ENCODE measurements at places on chromosomes 1 and 21. TPM values are rescaled to one million over a fixed set of nuclear protein-coding genes. Genes with fewer than 3 reads are reported as not detected.

Gene RORC
- 10.3 TPM for total RNA-seq

Gene C1QB
- 96.2 TPM for total RNA-seq

Gene KIAA1614
- total RNA-seq: 9.1 TPM

Gene CLCA1
- 0.05 TPM for total RNA-seq

DNA sequence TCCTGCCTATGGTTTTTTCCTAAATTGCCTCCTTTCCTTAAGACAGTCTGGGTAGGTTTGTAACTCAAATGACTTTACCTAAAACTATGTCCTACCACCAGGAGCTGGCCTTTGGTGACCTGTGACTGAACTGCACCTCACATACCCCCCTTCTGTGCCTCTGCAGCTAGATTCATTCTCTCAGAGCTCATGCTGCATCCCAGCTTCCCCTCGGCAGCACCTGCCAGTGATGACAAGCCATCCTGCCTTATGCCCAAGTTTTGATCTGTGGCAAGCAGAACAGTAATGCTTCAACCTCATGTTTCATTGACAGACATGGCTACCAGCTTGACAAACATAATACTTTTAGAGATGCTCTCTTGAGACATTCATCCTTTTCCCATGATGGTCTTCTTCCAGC is 141.9 kb downstream of the TSEN15 start:
- no peak overlapping the region for H3K4me3 ChIP-seq
- peak overlapping the region; percentile 65 for H3K27ac ChIP-seq
- no peaks in the 10 kb centered on the region for H3K27me3 ChIP-seq
- peaks cover 28% of the 10 kb centered on the region for H3K4me1 ChIP-seq
- DNase-seq: peak; percentile 69
- H3K36me3 ChIP-seq: no peaks in the 10 kb centered on the region

- no peak overlapping the region for H3K4me3 ChIP-seq
- peaks cover 6% of the 10 kb centered on the region for H3K4me1 ChIP-seq
- H3K36me3 ChIP-seq: no peaks in the 10 kb centered on the region
- no peaks in the 10 kb centered on the region for H3K27me3 ChIP-seq
Observed at GRCh38 chr1:228876187-228876586, 140.9 kb downstream of the RHOU start.

- no peak for DNase-seq
- no peak overlapping the region for H3K27ac ChIP-seq
- no peak overlapping the region for H3K4me3 ChIP-seq
- H3K27me3 ChIP-seq: peaks cover 52% of the 10 kb centered on the region
- no peaks in the 10 kb centered on the region for H3K4me1 ChIP-seq
- H3K36me3 ChIP-seq: no peaks in the 10 kb centered on the region
Observed at GRCh38 chr1:38037221-38037939, 9.2 kb downstream of the POU3F1 start.

- peak overlapping the region; percentile 85 for H3K4me3 ChIP-seq
- H3K36me3 ChIP-seq: peaks cover 5% of the 10 kb centered on the region
- peak overlapping the region; percentile 96 for H3K27ac ChIP-seq
- DNase-seq: no peak
- H3K4me1 ChIP-seq: peaks cover 76% of the 10 kb centered on the region
Observed at GRCh38 chr1:185315445-185316071, 1.5 kb downstream of the IVNS1ABP start.

GRCh38 chr21:25402134-25402961 is 204.9 kb downstream of the MRPL39 start:
- H3K4me1 ChIP-seq: no peaks in the 10 kb centered on the region
- H3K4me3 ChIP-seq: no peak overlapping the region
- no peaks in the 10 kb centered on the region for H3K36me3 ChIP-seq
- DNase-seq: no peak

DNA sequence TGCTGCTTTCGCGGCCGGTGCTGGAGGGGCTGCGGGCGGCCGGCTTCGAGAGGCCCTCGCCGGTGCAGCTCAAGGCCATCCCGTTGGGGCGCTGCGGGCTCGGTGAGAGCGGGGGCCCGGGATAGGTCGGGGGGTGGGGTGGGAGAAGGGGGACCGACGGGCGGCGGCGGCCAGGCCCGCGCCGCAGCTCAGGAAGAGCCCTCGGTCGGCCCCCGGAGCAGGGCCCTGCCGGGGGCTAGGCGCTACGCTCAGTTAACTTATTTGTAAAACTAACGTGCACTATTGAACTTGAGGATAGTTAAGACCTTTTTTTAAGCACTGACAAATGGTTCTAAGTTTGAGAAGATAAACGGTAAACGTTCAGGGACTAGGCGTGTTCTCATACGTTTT is 418 bp downstream of the DDX20 start:
- H3K36me3 ChIP-seq: peaks cover 32% of the 10 kb centered on the region
- peaks cover 31% of the 10 kb centered on the region for H3K4me1 ChIP-seq
- peak overlapping the region; percentile 80 for H3K4me3 ChIP-seq
- no peak for DNase-seq
- peak overlapping the region; percentile 95 for H3K27ac ChIP-seq
- H3K27me3 ChIP-seq: no peaks in the 10 kb centered on the region

GRCh38 chr1:35674111-35674510 is 32.8 kb upstream of the PSMB2 start:
- no peak overlapping the region for H3K4me3 ChIP-seq
- peaks cover 70% of the 10 kb centered on the region for H3K27me3 ChIP-seq
- no peaks in the 10 kb centered on the region for H3K4me1 ChIP-seq
- no peak overlapping the region for H3K27ac ChIP-seq
- H3K36me3 ChIP-seq: no peaks in the 10 kb centered on the region
- no peak for DNase-seq
